EH (cell line): ENCODE measurements at places on chromosomes 6 and 20.
A peak's percentile ranks its signal among the peaks of the same experiment; 100 is the strongest.

DNA sequence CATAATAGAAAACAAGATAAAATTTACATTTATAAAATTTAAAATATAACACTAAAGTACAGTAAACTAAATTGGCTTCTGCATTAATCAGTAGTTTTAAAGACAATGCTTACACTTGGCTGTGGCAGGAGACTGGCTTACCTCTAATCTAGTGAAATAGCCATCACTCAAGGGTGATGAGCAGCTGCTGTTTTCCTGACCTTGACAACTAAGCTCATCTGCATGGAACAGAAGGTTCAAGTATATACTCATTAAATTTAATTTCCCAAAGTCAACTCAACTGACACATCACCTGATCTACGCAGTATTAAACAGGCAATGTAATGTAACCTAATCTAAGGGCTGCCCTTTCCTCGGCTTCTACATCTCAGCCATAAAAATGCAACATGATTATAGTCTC lies 14.5 kb downstream of the TMX4 start:
- no peak for DNase-seq

DNA sequence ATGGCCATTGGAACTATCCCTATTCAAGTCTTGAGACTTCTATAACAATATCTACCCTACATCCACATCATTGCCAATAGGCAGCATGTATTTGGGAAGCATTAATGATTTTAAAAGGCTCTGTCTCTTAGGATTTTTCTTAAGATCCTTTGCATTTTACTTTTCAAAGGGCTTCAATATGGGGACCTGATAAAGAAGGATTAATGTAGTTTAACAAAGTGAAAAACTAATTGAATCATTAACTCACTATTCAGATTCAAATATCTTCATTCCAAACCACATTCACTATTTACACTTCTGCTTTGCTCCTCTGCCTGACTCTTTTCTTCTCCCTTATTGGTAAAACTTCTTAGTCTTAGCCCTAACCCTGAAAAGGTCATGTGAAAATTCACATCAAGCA lies 333.0 kb downstream of the EPHA7 start:
- no peak for DNase-seq

GRCh38 chr6:56914798-56915658 lies 39.9 kb upstream of the BEND6 start:
- DNase-seq = peak; percentile 43

DNA sequence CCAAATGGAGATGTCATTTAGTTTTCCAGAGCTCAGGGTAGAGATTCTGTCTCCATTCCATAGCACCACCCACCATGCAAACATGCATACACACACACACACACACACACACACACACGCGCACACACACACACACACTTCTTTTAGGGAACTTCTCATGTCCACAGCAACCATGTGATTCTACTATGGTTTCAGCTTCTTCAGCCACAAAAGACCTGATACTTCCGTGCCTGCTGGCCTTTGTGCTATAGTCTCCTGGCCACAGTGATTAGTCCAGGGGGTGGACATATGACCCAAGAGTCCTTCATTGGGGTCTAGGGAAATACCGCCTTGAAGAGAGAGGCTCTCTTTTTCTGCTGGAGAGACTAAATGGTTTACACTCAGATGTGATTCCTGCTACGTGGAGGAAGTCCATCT lies 53.5 kb downstream of the CARMIL1 start:
- DNase-seq = no peak

DNA sequence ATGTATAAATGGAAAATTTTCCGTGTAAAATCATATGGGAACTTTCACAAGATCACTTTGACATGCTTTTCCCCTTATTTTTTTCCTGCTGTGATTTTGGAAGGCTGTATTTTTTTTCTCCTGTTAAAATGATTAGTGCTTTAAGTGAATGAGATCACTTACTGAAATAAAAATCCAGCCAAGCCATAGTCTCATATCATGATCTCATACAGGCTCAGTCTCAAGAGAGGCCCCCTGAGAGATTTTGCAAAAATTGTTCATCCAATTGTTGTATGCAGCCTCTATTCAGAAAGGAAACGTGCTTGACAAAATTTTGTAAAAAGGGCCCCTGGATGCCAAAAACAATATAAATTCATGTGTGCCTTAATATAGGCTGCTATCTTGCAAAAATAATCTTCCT lies 528.2 kb downstream of the HDGFL1 start:
- no peak for DNase-seq

- no peak for DNase-seq
These were observed 472.6 kb downstream of the UTRN start for GRCh38 chr6:144757730-144758129.

DNA sequence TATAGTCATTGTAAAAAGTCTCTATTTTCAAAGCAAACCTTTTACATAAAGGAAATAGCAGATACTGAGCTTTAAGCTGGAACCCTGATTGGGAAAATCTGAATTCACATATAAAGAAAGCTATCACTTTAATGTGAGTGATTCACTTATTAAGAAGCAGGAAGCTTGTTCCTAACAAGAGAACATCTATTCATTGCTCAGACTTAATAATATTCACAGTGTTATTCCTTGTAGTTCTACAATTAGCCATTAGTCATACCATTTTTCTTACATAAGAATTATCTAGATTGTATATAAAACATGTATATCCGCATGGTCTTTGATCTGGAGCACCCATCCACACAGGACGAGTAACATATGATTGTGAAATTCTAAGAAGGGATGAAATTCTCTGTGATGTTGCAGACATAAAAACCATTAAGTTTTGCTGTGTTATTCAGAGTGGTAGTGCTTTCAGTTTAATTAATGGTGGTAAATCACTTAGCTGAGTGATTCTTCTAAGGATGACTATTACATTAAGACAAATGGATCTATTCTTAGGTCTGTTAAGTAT lies 71.1 kb upstream of the FOXQ1 start:
- DNase-seq = peak; percentile 66

GRCh38 chr6:129113637-129114036 lies 230.7 kb downstream of the LAMA2 start:
- no peak for DNase-seq

DNA sequence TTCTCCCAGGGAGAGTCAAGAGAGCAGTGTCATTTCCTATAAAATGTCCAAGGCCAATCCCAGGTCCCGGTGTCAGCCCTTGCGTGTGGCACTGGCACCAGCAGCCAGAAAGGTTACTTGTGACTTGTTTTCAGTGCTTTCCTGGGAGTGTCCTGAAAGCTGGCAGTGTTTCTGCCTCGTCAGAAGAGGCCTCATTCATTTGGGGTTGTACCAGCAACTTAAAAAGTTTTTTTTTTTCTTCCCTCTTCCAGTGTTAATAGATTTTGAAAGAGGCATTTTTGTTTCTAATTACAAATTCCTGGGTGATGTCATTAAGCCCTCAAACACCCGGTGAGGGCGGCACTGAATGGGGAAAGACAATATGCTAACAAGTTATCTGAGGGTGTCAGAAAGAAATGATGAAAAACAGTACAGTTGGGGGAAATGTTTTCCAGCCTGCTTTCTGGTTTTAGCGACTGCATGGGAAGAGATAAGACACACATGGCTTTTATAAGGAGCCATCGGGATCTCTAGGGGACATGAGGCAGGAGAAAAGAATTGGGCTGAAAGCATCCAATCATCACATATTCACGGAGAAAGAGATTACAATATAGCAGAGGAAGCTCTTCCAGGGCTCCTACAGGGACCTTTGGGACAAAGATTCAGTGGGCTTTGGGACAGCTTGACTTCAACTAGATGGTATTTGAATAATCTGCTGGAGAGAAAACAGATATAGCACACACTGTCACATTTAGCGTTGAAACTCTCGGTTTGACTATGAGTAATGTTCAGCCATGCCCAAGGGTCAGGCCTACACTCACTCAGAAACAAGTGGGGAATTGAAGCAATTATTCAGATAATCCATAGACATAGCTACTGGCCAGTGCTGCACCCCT lies 153.0 kb downstream of the BCAS1 start:
- DNase-seq = peak; percentile 81

DNA sequence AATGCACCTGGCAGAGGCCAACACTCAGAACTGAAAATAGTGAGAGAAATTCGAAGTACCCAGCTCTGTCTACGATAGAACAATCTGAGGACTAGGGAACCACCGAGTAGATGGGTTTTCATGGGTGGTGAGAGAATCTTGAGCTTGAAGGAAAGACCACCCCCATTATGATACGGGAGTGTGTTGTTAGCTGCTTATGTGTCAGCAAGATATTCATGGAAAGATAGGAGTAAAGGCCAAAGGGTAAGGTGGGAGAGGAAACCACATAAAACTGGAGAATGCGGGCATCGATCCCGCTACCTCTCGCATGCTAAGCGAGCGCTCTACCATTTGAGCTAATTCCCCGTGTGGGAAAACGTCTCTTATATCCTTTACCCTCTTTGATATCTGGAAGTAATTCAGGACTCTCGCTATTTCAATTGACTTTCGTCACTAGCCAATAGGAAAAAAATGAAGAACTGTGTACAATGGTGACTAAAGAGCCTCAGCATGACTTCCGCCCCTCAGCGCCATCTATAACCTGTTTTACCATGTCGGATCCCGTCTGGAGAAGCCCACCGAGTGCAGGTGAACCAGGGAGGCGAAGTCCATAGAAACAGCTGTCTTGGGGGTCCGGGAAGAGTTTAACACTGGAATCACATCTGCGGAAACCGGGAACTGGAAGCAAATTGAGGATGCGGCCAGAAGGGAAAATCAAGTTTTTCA lies 25.0 kb upstream of the ABT1 start:
- DNase-seq = peak; percentile 90

- peak; percentile 98 for DNase-seq
These were observed 223.6 kb upstream of the CITED2 start for GRCh38 chr6:139597771-139598755.

GRCh38 chr6:159444056-159444760 lies 248.8 kb downstream of the SOD2 start:
- no peak for DNase-seq

- DNase-seq = no peak
These were observed 47.0 kb downstream of the TTI1 start for GRCh38 chr20:37986044-37986858.

GRCh38 chr20:34691838-34692237 lies 12.3 kb upstream of the TP53INP2 start:
- DNase-seq = no peak

GRCh38 chr20:5061213-5061612 lies 58.5 kb downstream of the PCNA start:
- peak; percentile 21 for DNase-seq

- DNase-seq = no peak
These were observed 246.8 kb upstream of the SGK1 start for GRCh38 chr6:134564705-134565104.

GRCh38 chr6:83092756-83093399 lies 25.4 kb downstream of the DOP1A start:
- DNase-seq = peak; percentile 55

DNA sequence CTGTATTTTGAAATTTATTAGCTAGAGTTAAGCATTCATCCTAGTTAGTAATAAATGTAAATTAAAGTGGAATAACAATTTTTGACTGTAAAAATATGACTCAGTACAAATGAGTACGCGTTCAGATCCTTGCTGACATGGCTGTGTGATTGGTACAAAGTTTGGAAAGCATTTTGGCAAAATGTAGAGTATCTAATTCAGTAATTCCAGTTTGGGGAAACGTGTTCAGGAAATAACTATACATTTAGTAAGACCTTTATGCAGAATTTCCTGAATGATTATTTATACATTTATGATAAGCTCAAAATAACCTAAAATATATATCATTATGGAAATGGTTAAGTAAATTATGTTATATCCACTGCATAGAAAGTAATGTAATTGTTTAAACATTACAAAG lies 8.0 kb downstream of the VTA1 start:
- no peak for DNase-seq

GRCh38 chr6:147459780-147460179 lies 48.7 kb upstream of the SAMD5 start:
- peak; percentile 9 for DNase-seq

DNA sequence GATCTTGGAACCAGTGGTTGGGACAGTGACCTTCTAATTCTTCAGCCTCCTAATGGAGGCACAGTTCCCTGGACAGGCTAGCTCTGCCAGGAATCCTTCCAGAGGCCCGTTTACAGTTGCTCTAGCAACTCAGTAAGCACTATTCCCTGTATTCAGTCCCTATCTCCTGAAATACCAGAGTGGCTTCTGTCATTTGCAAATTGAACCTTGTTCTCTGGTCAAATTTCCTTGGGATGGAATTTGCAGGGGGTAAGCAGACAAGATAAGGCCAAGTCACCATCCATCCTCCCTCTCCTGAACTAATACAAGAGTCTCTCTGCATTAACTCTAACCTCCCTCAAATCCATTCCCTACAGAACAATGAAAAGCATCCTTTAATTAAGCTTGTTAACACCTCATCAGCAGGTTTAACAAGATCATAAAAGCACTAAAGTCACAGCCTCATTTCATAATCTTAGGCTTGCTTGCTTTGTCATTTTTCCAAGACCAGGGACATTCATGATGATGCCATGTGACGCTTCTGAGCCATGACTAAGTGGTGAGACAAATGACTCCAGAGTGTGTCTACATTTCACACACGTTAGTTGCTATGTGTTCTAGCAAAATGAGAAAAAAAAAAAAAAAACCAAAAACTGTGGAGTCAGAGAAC lies 37.1 kb downstream of the SLC22A23 start:
- peak; percentile 79 for DNase-seq

- DNase-seq = no peak
These were observed 158.8 kb downstream of the FOXA2 start for GRCh38 chr20:22425344-22426295.

DNA sequence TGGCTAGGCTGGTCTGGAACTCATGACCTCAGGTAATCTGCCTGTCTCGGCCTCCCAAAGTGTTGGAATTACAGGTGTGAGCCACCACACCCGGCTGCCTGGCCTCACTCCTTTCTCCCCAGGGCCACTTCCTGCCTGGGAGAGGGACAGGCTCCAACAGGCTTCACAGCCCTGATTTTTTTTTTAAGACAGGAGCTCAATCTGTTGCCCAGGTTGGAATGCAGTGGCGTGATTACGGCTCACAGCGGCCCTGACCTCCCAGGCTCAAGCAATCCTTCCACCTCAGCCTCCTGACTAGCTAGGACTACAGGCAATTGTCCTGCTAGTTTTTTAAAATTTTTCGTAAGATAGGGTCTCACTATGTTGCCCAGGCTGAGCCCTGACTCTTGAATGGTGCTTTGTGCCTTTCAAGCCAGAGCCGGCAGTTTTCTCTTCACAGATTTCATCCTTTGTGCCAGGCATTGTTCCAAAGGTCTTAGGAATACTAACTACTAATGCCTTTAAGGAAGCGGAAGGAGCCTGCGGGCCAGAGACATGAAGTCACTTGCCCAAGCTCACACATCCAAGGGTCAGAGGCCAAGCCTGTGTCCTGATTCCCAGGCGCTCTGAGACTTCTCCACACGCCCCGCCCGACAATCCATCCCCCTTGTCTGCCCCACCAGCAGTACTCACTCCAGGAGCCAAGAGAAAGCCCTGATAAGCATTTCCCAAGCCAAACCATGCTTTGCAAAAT lies 19.2 kb downstream of the CAPN11 start:
- peak; percentile 87 for DNase-seq

GRCh38 chr20:31515072-31515774 lies 981 bp downstream of the HM13 start:
- DNase-seq = no peak

DNA sequence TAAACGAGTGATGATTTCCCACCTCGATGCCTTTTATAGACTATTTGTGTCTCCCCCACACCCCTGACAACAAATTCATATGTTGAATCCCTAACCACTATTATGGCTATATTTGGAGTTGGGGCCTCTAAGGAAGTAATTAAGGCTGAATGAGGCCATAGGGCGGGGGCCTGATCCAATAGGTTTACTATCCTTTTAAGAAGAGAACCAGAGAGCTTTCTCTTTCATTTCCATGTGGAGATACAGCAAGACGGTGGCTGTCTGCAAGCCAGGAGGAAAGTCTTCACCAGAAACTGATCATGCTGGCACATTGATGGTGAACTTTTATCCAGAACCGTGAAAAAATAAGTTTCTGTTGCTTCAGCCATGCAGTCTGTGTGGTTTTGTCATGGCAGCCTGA lies 38.9 kb upstream of the CLIC5 start:
- DNase-seq = no peak
